T follicular helper cell (primary cell): ENCODE measurements at places on chromosomes 7 and 10.

GRCh38 chr10:74502963-74503608 lies 323.3 kb upstream of the KAT6B start:
- no peak for DNase-seq

GRCh38 chr10:73925539-73925938 lies 14.6 kb downstream of the PLAU start:
- DNase-seq, result no peak

- DNase-seq, result no peak
Measured at GRCh38 chr10:78802866-78803265, 265.9 kb upstream of the ZMIZ1 start.

- no peak for DNase-seq
Measured at GRCh38 chr7:21107101-21107500, 320.4 kb upstream of the SP8 start.

DNA sequence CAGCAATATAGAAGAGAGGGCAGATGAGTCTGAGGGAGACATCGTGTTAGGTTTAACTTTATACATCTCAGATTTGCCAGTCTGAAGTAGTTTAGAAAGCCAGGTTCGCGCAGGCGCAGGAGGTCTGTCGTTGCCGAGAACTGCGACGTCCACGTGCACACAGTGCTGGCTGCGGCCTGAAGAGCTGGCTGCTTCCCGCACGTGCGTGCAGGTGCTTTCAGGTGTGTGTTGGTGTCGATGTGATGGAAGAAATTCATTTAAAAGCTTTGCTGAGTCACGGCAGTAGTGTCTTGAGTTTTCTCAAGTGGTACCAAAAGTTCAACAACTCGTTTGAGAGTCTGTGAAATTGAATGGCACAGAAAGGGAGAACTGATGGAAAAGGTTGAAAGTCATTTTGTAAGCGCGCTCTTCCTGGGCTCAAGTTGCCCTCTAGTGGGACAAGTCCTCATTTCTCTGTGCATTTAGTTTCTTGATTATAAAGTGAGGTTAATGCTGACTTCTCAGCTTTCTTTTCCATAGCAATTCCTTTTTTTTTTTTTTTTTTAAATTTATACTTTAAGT lies 18.6 kb downstream of the WDR37 start:
- no peak for DNase-seq

GRCh38 chr10:90587081-90587491 lies 270.8 kb downstream of the HTR7 start:
- no peak for DNase-seq

- DNase-seq, result no peak
Measured at GRCh38 chr10:61262486-61263261, 190.5 kb downstream of the TMEM26 start.

- no peak for DNase-seq
Measured at GRCh38 chr7:43398831-43399230, 184.1 kb upstream of the STK17A start.

GRCh38 chr10:5814110-5815107 lies 1.2 kb upstream of the GDI2 start:
- DNase-seq, result no peak

- no peak for DNase-seq
Measured at GRCh38 chr7:117169907-117170306, 153.0 kb downstream of the WNT2 start.

DNA sequence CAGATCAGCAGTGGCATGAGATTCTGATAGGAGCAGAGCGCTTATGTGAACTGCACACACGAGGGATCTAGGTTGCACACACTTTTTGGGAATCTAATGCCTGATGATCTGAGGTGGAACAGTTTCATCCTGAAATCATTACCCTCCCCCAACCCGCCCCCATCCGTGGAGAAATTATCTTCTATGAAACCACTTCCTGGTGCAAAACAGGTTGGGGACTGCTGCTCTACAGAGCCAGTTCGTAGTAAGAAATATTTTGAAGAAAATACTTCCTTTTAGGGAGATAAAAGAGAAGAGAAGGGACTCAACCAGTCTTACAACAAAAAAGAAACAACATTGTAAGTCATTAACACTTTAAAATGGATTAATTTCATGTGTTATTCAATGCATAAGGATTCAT lies 1308.2 kb downstream of the GATA3 start:
- DNase-seq, result no peak

GRCh38 chr10:35639021-35639727 lies 2.9 kb downstream of the FZD8 start:
- DNase-seq, result no peak

- DNase-seq, result no peak
Measured at GRCh38 chr7:84393786-84394185, 199.2 kb upstream of the SEMA3A start.

DNA sequence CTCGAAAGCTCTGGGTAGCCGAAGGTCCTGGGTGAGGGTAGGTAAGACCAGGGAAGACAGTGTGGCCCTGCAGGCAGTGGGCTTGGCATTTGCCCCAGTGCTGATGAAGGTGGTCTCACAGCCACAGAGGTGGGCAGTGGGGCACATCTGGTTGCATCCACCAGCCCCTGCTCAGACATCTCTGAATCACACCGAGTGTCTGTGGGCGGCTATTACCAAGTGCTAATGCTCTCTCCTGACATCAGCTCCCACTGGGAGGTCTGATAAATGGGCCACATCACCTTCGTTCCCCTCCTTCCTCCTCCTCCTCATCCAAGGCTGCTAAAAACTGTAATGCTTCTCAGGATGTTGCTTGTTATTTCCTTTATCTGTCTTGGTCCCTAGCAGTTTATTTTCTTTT lies 330.9 kb upstream of the COBL start:
- DNase-seq, result no peak

GRCh38 chr10:3421537-3422257 lies 249.1 kb upstream of the PITRM1 start:
- DNase-seq, result no peak

- no peak for DNase-seq
Measured at GRCh38 chr10:17075533-17076359, 53.9 kb downstream of the CUBN start.

DNA sequence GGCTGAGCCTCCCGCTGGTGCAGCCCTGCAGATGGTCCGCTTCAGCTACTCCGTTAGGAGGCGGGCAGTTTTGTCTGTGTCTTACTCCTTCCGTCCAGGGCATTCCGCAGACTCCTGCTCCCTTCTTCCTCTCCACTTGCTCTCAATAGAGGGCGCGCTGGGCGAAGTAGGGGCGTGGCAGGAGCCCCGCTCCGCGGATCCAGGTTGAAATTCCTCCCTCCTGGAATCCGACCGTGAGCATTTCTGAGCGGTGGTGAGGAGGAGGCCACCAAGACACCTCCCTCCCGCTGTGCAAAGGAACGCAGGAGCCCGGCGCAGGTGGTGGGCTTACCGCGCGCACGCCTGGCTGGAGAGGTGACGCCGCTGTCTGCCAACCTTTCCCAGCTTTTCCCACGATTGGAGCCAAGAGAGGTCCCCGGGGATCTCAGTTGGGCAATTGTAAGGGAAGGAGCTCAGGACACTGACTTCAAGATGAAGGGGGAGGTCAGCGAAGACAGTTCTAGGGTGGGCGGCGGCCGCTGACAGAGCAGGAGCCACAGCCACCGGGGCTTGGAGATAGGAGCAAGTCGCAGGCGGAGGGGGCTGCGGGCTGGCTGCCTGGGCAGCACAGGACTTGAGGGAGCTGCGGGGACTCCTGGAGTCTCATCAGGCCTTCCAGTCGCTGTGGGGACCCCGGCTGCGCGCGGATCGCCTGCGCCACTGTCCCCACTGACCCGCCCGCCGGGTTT lies 1011.3 kb downstream of the XPNPEP1 start:
- no peak for DNase-seq

DNA sequence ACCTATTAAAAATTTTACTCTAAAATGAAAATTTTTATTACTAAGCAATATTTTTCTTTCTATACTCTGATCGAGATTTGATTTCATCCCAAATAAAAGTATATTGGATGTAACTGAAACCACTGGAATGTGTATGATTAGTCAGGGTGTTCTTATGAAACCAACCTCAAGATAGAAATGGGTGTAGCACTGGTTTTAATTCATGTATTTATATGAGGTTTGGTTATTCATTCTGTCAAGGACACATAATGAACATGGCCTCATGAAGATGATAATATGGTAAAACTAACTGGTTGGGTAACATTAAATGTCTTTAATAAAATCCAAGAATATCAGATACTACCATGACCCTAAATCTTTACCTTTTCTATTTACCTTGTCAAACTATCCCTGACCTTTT lies 197.7 kb downstream of the SEMA3A start:
- DNase-seq, result no peak

DNA sequence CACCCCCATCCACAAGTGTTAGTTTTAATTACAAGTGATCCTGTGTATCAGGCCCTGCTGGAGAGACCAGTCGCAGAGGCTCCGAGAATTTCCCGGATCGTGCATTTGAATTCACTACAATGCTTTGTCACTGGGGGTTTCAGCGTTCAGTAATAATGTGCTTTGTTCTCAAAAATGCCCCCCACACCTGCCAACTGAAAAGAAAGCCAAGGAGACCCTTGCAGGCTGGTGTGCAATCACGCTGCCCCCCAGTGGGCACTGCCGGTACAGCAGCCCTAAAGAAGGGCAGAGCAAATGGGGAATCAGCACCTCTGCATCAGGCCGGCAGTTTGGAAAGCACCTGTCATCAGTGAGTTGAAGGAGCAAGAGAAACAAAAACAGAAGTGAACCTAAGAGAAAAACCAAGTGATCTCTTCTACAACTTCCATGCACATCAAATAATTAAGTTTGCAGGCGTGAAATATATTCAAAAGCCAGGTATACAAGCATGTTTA lies 177.6 kb downstream of the PARD3 start:
- peak; percentile 43 for DNase-seq

DNA sequence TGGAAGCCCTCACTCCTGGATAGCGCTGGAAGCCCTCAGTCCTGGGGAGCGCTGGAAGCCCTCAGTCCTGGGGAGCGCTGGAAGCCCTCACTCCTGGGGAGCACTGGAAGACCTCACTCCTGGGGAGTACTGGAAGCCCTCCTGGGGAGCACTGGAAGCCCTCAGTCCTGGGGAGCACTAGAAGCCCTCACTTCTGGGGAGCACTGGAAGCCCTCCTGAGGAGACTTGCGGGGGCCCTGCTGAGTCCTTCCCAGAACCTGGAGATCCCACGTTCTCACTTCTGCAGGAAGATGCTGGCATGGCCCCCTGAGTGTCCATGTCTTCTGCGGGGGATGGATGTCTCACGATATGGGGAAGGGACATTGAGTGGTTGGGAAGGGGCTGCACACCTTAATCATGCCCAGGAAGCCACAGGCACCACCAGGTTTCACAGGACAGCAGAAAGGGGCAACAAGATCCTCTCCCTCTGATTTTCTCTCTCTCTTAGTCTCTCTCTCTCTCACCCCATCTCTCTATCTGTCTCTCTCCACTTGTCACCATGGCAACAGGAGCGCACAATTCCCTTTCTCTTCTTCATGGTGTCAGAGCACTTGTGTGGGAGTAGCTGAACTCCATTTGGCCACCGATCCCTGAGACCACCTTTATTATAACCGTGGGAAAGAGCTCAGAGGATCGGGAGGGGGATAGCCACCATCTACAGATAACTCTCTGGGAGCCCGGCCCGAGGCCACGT lies 267.0 kb downstream of the TCERG1L start:
- no peak for DNase-seq

GRCh38 chr10:131022981-131023380 lies 288.5 kb downstream of the TCERG1L start:
- DNase-seq, result no peak

DNA sequence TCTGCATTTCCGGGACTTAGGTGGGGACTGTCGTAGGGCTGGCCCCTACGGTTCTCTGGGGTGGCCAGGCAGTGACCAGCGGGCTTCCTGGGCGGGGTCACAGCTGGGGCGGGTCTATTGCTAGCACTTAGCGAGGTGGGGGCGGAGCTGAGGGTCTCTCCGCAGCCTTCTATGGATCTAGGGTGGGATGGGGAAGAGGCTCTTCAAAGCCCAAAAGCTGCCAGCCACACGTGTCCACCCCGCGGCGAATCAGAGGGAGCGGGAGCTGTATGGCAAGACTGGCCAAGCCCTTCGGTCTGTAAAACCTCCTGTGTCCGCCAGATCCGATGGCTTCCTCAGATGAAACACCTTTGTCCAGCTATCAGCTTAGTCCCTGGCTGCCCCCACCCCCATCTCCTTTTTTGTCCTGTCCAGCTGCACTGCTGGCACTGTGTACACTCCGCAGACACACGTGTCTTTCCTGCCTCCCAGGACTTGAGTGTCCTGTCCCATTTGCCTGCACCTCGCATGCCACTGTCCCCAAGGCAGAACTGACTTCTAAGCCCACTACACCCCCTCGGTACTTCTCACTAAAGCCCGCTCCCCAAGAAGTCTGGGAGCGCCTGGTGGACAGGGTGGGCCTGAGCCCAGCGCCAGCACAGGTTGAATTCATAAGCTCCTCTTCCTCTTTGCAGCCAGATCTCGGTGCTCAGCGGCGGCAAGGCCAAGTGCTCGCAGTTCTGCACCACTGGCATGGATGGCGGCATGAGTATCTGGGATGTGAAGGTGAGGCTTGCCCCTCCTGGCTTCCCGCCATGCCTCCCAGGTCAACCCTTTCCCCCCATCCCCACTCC lies 14.8 kb downstream of the PDAP1 start:
- no peak for DNase-seq

GRCh38 chr10:11851910-11852309 lies 28.8 kb downstream of the PROSER2 start:
- no peak for DNase-seq
